ENCODE measurements at places on chromosomes 2 and 18. TPM values are rescaled to one million over a fixed set of nuclear protein-coding genes. Genes with fewer than 3 reads are reported as not detected.

The IL1A gene
- not detected for polyA plus RNA-seq

The SLC30A3 gene
- not detected for polyA plus RNA-seq

The CCT4 gene
- 153 TPM for polyA plus RNA-seq

The ACMSD gene
- polyA plus RNA-seq, result not detected

The THSD7B gene
- not detected for polyA plus RNA-seq

The C2orf81 gene
- polyA plus RNA-seq, result 3.3 TPM

The PARD3B gene
- 0.22 TPM for polyA plus RNA-seq

The COL4A4 gene
- 0.02 TPM for polyA plus RNA-seq

The IL1RN gene
- not detected for polyA plus RNA-seq

The RNF125 gene
- 60.9 TPM for polyA plus RNA-seq

The FASTKD2 gene
- 25.3 TPM for polyA plus RNA-seq

The NT5C1B gene
- 0.57 TPM for polyA plus RNA-seq

The ERFE gene
- polyA plus RNA-seq, result not detected

The CHRNG gene
- polyA plus RNA-seq, result not detected

The GKN2 gene
- polyA plus RNA-seq, result not detected
